ENCODE measurements at places on chromosomes 7 and 10. TPM values are rescaled to one million over a fixed set of nuclear protein-coding genes. Genes with fewer than 3 reads are reported as not detected.

Gene PDE1C
- total RNA-seq = 3.6 TPM

Gene THSD7A
- total RNA-seq = 1.8 TPM

Gene NOD1
- total RNA-seq = 5.0 TPM

Gene UNCX
- total RNA-seq = not detected

Gene BICC1
- 23.5 TPM for total RNA-seq

Gene NPSR1
- total RNA-seq = not detected

Gene UPP1
- 83.6 TPM for total RNA-seq

Gene SERPINE1
- 1,637 TPM for total RNA-seq

Gene LIPM
- total RNA-seq = not detected

Gene PDLIM1
- total RNA-seq = 312 TPM

Gene DIP2C
- 16.6 TPM for total RNA-seq

Gene WASHC2A
- 11.7 TPM for total RNA-seq

Gene GFRA1
- 8.4 TPM for total RNA-seq

Gene CRYGN
- not detected for total RNA-seq

Gene C10orf67
- total RNA-seq = 0.09 TPM

Gene EBF3
- 0.20 TPM for total RNA-seq

Gene CDK14
- 0.13 TPM for total RNA-seq

Gene CPXM2
- not detected for total RNA-seq

Gene ASL
- total RNA-seq = 22.9 TPM

Gene ATG9B
- 0.65 TPM for total RNA-seq

Gene GSDME
- total RNA-seq = 48.2 TPM

Gene PAPSS2
- 16.5 TPM for total RNA-seq

Gene ZNF804B
- total RNA-seq = not detected

Gene HOXA7
- total RNA-seq = 4.8 TPM

Gene UPK3B
- total RNA-seq = 20.0 TPM

Measured in A549 treated with dexamethasone at 1 μM for 4 hours (cell line).